ENCODE measurements at places on chromosomes 1 and 21. TPM values are rescaled to one million over a fixed set of nuclear protein-coding genes. Genes with fewer than 3 reads are reported as not detected.

DNA sequence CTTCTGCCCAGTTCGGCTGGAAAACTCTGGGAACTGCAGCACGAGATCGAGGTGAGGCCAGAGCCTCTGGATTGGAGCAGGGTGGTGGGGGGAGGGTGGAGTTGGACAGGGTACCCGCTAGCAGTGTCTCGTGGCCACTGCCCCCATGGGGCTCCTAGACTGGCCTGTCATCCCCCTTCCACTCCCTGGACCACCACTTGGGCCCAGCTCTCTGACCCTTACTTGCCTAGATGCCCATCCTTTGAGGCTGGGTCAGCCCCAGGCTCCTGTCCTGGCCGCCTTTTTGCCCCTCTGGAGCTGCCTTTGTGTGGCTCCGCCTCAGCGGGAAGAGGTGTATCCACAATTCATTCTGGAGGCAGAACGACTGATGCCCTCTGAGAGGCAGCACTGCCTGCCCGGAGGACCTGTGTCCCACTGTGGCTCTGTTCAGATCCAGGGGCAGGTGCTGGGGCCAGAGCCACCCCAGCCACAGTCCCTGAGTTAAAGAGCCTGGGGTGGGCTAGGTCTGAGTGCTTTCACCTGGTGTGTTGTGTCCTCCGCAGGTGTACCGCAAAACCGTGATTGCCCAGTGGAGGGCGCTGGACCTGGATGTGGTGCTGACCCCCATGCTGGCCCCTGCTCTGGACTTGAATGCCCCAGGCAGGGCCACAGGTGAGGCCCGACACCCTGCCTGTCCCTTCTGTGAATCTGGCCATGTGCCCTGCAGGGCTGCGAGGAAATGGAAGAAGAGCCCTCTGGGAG lies 17.7 kb downstream of the FAAH start:
- H3K36me3 ChIP-seq, result no peaks in the 10 kb centered on the region
- no peak overlapping the region for H3K4me3 ChIP-seq
- peaks cover under 1% of the 10 kb centered on the region for H3K4me1 ChIP-seq

LTN1 gene
- total RNA-seq, result 21.9 TPM

- H3K4me3 ChIP-seq, result no peak overlapping the region
- H3K27me3 ChIP-seq, result no peaks in the 10 kb centered on the region
- peaks cover 53% of the 10 kb centered on the region for H3K36me3 ChIP-seq
- DNase-seq, result no peak
- no peaks in the 10 kb centered on the region for H3K4me1 ChIP-seq
- H3K27ac ChIP-seq, result no peak overlapping the region
Measured at GRCh38 chr1:220203816-220204215, 68.4 kb downstream of the RAB3GAP2 start.

INSRR gene
- total RNA-seq, result not detected

DNA sequence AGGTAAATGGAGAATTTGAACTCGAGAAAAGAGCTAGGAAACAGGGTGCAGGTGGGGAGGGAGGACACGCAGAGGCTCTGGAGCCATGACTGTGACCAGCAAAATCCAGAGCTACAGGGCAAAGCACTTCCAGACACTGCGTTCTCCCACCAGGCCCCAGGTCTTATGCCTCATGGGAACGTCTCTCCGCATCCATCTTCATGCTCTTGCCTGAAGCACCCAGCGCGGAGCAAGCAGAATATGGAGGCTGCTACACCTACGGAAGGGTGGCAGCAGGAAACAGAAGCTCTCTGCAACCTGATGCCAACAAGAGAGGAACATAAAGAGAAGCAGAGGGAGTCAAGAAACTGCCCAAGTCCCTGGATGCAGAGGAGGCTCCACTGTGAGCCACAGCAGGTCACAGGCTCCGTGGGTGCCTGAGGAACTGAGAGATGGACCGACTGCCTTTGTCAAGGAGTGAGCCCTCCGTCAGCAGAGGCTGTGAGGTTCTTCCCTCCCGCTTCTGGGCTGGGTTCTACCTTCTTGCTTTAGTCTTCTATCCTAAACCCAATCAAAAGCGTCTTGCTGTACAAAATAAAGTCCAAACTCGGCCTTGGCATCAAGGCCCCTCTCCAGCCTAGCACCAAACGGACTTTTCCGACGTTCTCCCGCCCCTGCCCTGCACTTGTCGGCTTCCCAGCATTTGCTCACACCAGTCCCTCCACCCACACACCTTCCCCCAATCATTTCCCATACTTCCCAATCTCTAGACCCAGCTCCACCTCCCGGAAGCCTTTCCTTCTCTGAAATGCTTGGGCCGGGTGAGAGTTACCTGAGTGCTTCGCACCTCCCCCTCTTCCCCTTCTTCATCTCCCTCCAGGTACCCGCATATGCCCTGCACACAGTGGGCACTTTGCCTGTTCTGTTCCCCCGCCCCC lies 930 bp downstream of the DHCR24 start:
- H3K27me3 ChIP-seq, result no peaks in the 10 kb centered on the region
- peak overlapping the region; percentile 54 for H3K4me3 ChIP-seq
- no peaks in the 10 kb centered on the region for H3K36me3 ChIP-seq
- H3K27ac ChIP-seq, result peak overlapping the region; percentile 61
- no peak for DNase-seq
- H3K4me1 ChIP-seq, result peaks cover 33% of the 10 kb centered on the region

DNA sequence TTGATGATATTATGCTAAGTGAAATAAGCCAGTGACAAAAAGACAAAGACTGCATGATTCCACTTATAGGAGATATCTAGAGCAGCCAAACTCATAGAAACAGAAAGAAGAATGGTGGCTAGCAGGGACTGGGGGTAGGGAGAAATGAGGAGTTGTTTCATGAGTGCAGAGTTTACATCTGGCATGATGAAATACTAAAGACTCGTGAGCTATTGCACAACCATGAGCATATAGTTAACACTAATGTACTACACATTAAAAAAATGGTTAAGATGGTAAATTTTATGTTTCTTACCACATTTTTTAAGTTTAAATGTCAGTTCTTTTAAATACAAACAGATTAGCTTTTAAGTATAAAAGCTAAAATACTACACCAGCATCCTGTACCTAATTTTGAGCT lies 57.8 kb downstream of the ESRRG start:
- H3K4me3 ChIP-seq, result no peak overlapping the region
- no peak for DNase-seq
- no peaks in the 10 kb centered on the region for H3K36me3 ChIP-seq
- no peaks in the 10 kb centered on the region for H3K27me3 ChIP-seq

- no peak overlapping the region for H3K4me3 ChIP-seq
- no peaks in the 10 kb centered on the region for H3K36me3 ChIP-seq
- peak overlapping the region; percentile 97 for H3K27ac ChIP-seq
- no peak for DNase-seq
- H3K27me3 ChIP-seq, result no peaks in the 10 kb centered on the region
Measured at GRCh38 chr1:30693366-30693765, 30.0 kb downstream of the MATN1 start.

DNA sequence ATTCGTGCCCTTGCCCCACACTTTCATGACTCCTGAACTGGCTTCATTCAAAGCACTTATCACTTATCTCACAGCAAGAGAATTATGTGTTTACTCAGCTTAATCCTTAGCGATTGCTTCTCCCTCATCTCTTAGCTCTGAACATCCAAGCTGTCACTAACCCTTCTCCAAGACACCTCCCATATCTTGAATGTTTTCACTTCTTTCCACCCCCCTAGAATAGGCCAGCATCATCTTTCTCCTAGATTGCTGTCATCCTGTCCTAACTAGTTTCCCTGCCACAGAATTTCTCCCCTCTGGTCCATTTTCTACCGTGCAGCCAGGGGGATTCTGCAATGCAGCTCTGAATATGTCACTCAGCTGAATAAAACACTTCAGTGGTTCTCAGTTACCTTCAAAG lies 68.6 kb upstream of the SPATA6 start:
- no peak overlapping the region for H3K4me3 ChIP-seq
- no peak overlapping the region for H3K27ac ChIP-seq
- H3K36me3 ChIP-seq, result no peaks in the 10 kb centered on the region

COL11A1 gene
- total RNA-seq, result not detected

DCDC2B gene
- total RNA-seq, result not detected

GRCh38 chr1:203402152-203402551 lies 51.2 kb upstream of the FMOD start:
- H3K27me3 ChIP-seq, result no peaks in the 10 kb centered on the region
- peak overlapping the region; percentile 91 for H3K27ac ChIP-seq
- H3K36me3 ChIP-seq, result no peaks in the 10 kb centered on the region

GRCh38 chr1:155086128-155086741 lies 7.6 kb downstream of the EFNA3 start:
- peaks cover 49% of the 10 kb centered on the region for H3K4me1 ChIP-seq
- H3K36me3 ChIP-seq, result no peaks in the 10 kb centered on the region
- H3K4me3 ChIP-seq, result peak overlapping the region; percentile 62
- DNase-seq, result peak; percentile 94
- H3K27ac ChIP-seq, result peak overlapping the region; percentile 93
- peaks cover 11% of the 10 kb centered on the region for H3K27me3 ChIP-seq

COL18A1 gene
- 86.7 TPM for total RNA-seq

SIPA1L2 gene
- total RNA-seq, result 48.9 TPM

- no peaks in the 10 kb centered on the region for H3K36me3 ChIP-seq
- H3K4me3 ChIP-seq, result no peak overlapping the region
- H3K27me3 ChIP-seq, result no peaks in the 10 kb centered on the region
- no peaks in the 10 kb centered on the region for H3K4me1 ChIP-seq
- no peak overlapping the region for H3K27ac ChIP-seq
- DNase-seq, result no peak
Measured at GRCh38 chr21:27740084-27740483, 773.2 kb upstream of the ADAMTS5 start.

TCHHL1 gene
- total RNA-seq, result not detected

GRCh38 chr1:7470904-7471638 lies 300.0 kb upstream of the VAMP3 start:
- no peak overlapping the region for H3K4me3 ChIP-seq
- H3K36me3 ChIP-seq, result no peaks in the 10 kb centered on the region
- H3K4me1 ChIP-seq, result peaks cover 40% of the 10 kb centered on the region

SPRR2E gene
- 11.8 TPM for total RNA-seq

DNA sequence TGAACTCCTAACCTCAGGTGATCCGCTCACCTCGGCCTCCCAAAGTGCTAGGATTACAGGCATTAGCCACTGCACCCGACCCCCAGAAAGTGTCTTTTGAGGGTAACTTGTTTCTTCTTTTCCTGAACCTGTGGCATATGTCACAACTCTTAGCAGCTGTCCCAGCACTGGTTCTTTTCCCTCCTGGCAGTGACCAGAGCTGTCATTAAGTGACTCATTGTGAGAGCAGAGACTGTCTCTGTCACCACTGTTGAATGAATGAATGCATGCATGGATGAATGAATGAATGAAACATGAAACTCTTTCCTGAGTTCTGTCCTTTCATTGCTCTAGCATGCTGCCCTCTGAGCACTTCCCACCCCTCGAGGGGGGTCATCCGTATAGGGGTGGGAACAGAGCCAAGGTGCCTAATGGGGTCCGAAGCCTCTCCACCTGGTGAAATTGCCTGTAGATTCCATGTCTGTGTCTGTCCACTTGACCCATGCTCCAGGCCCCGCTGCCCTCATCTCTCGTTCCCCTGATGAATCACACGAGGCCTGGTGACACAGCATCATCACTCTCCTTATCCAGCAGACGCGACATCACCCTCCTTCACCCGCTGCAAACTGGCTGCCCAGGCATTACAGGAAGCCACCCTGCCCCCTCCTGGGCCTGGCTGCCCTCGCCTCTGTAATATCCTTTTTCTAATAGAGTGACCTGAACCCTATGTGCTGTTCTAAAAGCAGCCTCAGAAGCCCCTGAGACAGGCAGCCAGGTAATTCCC lies 75.0 kb downstream of the IGSF21 start:
- H3K4me1 ChIP-seq, result no peaks in the 10 kb centered on the region
- H3K27me3 ChIP-seq, result no peaks in the 10 kb centered on the region
- no peak overlapping the region for H3K27ac ChIP-seq

- H3K27ac ChIP-seq, result no peak overlapping the region
- no peaks in the 10 kb centered on the region for H3K4me1 ChIP-seq
- no peak overlapping the region for H3K4me3 ChIP-seq
- H3K27me3 ChIP-seq, result no peaks in the 10 kb centered on the region
- H3K36me3 ChIP-seq, result no peaks in the 10 kb centered on the region
Measured at GRCh38 chr21:22827422-22827821, 1829.2 kb downstream of the NCAM2 start.

- DNase-seq, result no peak
- H3K27me3 ChIP-seq, result no peaks in the 10 kb centered on the region
- no peak overlapping the region for H3K27ac ChIP-seq
- no peak overlapping the region for H3K4me3 ChIP-seq
Measured at GRCh38 chr1:28056129-28056925, 32.1 kb downstream of the EYA3 start.

ATP1A4 gene
- total RNA-seq, result not detected

DNA sequence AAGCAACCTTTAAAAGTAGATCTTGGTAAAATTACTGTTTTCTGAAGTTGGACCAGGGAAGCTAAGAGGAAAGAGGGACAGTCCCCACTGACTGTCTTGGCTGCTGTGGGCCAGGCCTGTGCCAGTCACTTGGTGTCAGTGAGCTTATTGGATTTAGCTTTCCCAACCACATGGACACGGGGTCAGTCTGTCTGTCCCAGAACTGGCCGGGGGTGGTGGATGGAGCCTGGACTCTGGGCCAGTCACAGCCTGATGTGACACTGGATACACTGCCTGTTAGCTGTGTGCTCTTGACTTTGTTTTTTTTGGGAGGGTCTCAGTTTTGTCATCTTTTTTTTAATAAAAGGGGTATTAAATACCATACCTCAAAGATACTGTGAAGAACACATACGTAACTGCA lies 96.7 kb downstream of the GALNT2 start:
- peaks cover 9% of the 10 kb centered on the region for H3K4me1 ChIP-seq
- no peak overlapping the region for H3K4me3 ChIP-seq
- no peak overlapping the region for H3K27ac ChIP-seq
- H3K36me3 ChIP-seq, result no peaks in the 10 kb centered on the region
- no peak for DNase-seq

DNA sequence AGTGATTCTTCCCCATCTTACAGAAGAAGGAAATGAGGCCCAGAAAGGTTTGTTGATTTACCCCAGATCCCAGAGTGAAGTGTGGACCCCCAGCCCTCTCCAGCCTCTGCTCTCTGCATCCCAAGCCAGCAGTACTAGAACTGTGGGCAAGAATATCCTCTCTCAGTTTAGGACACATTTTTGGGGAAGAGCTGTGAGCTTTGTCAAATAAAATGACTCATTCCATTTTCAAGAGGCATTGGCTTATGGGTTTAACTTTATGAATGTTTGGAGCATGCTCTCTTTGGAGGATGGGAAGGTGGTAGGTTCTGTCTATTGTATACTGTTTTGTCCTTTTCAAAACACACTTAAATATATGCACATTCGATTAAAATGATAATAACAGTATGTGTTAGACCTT lies 70.6 kb upstream of the CNTN2 start:
- no peaks in the 10 kb centered on the region for H3K27me3 ChIP-seq
- no peak for DNase-seq
- H3K4me3 ChIP-seq, result no peak overlapping the region
- H3K27ac ChIP-seq, result no peak overlapping the region
- H3K4me1 ChIP-seq, result no peaks in the 10 kb centered on the region
- H3K36me3 ChIP-seq, result no peaks in the 10 kb centered on the region

- no peaks in the 10 kb centered on the region for H3K36me3 ChIP-seq
- no peak overlapping the region for H3K4me3 ChIP-seq
- no peak overlapping the region for H3K27ac ChIP-seq
- peaks cover 21% of the 10 kb centered on the region for H3K4me1 ChIP-seq
- no peaks in the 10 kb centered on the region for H3K27me3 ChIP-seq
- DNase-seq, result no peak
Measured at GRCh38 chr1:200909757-200910239, 15.1 kb downstream of the INAVA start.

Measured in vagina (tissue), 2 donors.